ENCODE measurements at places on chromosomes 2 and 18.

DNA sequence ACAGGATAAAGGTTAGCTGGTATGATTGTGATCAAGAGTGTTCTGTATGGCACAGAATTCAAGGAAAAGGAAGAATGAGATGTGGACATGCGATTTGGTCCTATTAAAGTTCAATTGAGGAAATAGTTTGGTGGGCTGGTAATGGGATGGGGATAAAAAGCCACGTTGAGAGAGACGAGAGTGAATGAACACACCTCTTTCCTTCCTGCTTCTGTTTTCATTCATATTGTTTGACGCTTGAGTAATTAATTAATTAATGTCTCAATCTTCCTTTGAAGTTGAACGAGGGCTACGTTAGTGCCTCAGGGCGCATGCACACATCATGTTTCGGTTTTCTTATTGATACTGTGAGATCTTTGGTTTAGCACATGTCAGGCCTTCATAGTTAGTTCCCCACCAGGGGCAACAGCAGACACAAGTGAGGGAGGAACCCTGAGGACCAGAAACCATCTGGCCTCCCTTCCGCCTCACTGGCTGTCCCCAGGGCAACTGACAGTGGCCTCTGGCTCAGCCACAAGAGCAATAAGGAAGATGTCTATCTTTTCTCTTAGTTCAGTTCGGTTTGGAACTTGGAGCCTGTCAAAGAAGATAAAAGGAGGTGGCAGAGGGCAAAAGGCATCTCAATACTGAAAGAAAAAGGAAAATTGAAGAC is 116.0 kb downstream of the LIPG start:
- DNase-seq: no peak

DNA sequence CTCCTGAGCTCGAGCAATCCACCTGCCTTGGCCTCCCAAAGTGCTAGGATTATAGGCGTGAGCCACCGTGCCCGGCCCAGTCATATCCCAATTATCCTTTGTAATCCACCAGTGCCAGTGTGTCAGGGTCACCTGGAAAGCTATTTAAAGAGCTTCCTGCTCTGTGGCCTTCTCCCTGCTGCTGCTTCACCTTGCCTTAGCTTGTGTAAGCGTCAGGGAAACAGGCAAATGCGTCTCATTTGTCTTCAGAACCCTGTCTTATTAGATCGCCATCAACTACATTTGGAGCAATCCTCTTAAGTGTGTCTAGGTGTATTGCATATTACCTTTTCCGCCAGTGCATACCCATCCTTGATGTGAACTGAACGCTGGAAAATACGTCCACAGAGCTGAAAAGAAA is 10.2 kb downstream of the KIF5C start:
- DNase-seq: no peak

DNA sequence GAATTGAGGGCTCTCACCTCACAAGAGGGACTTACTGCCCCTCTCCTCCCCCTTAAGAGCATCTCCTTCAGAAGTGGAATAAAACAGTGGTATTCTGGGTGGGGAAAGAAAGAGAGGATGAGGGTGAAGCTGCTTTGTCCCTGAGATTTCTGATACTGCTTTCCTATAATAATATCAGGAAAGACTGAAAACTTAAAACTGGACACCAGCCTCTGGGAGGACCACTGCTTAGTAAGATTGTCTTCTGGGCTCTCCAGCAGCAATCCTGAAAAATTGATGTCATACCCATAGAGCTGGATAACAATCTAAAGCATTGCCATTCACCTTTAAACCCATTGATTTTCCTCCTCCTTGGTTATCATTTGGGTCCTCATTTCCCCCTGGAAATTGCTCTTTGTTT is 4.7 kb upstream of the HOXD4 start:
- DNase-seq: no peak

DNA sequence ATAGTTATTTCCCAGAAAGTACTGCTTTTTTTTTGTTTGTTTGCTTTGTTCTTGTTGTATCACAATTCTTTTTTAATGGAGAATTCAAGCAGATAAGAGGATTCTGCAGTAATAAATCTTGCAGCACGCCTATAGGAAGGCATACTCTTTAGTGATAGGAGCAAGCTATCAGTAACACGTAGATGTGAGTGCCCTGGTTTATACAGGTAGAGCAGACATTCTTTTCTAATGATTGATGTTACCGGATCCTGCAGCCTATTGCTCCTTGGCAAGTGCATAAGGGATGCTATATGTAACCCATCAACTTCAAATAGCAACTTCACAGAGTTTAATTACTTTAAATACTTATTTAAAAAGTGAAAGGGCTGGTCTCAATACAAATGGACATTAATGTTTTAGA is 834.2 kb upstream of the GCFC2 start:
- no peak for DNase-seq

GRCh38 chr2:56666777-56667176 is 483.0 kb downstream of the CCDC85A start:
- no peak for DNase-seq

- no peak for DNase-seq
Observed at GRCh38 chr2:51454177-51454576, 422.2 kb upstream of the NRXN1 start.

DNA sequence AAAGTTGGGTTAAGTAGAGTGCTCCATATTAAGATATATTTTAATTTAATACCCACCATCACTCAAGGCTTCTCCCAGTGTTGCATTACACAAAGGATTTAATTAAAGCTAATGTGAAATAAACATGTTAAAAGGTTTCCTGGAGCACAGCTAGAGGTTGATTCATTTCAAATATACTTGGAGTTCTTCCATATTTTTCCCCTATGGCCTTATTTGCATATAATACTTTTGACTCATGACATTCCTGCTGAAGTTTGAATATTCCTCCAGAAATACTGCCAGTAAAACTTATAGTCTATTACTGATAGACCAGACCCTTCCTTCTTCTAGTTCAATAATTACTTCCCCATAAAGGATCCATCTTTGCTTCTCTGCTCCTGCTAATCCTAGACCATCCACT is 227.5 kb downstream of the GULP1 start:
- DNase-seq: no peak

DNA sequence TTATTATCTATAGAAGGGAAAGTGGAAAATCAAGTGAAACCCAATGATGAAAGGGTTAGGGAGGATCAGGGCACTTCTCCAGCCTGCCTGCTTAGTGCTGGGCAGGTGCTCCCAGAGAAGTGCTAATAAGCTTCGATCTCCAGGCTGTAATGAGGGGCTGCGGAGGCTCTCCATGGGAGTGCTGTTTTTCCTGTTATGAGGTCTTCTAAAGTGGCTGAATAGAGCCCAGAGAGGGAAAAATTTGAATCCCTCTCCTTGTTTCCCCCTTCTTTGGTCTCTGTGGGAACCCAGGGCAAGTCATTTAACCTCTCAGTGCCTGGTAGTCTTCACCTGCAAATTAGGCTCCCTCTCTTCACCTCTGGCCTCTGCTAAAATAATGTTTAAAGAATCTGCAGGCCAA is 351.7 kb upstream of the DCC start:
- DNase-seq: no peak

DNA sequence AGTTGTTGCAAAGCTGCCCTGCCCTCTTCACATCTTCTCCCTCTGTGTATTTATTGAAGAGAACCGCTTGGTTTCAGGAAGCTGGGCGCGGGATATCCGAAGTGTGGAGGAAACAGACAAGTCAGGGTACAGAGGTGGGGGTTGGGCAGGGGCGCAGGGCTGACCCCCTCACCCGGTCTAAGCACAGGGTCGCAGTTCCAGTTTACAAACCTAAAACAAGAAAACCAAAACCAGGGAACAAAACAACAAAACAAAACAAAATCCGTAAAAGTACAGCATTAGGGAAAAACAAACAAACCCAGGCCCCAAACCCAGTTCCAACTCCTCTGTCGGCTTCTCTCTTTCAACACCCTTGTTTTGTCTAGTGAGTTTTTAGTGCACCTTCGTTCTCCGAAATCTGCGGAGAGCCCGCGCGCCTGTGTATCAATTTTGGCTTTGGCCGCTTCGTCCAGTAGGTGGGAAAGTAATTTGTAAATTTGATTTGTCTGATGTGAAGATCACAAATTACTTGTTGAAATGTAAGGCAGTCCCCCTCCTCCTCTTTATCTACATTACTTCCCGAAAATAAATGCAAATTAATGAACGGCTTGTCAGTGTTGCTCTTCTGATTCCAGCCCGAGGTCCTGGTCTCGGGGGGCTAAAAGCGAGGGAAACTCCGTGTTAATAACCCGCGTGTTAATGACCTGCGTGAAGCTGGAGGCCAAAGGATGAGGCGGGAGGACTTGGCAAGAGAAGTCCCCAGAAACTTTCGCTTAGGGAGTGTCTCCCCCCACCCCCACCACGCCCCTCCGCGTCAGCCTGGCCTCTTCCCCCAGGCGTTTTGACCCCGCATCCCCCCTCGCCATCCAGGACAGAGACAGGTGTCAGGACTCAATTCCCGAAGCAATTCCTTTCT is 6.9 kb downstream of the OTX1 start:
- DNase-seq: no peak

GRCh38 chr2:27980242-27980641 is 89.7 kb downstream of the BABAM2 start:
- DNase-seq: no peak

DNA sequence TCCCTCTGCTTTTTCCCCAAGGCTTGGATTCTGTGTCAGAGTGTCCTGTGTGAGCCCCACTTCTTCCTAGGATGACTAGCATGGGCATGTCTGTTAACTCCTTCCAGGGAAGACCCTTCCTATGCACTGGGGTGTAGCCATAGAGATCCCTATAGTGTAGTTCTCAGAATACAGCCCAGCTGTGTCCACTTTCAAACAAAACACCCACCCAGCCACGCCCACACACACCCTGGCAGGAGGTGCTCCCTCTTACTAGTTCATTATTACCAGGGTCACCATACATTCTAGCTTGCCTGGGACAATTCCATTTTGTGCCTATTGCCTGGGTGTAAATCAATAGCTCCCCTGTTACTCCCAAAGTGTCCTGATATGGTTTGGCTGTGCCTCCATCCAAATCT is 195.6 kb downstream of the MYCN start:
- DNase-seq: no peak

- DNase-seq: no peak
Observed at GRCh38 chr2:44148999-44149398, 19.7 kb upstream of the PPM1B start.

DNA sequence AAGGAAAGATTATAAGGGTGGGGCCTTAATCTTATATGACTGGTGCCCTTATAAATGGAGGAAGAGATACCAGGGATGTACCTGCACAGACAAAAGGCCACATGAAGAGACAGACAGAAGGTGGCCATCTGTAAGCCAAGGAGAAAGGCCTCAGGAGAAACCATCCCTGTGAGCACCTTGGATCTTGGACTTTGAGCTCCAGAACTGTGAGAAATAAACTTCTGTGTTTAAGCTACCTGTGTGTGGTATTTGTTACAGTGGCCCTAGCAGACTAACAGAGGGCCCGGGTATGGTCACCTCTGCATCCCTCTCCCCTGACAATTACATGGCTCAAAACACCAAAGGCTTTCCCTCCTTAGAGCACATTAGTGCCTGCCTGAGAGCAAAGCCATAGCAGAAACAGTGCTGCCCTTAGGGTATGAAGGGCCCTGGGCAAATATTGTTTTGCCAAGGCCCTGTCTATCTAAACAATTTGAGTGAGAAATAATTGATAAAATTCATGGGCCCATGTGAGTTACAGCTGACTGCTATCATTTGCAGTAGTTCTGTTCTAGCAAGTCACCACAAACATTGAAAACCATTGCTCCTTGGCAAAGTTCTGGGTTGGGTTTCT is 109.3 kb upstream of the MYCN start:
- no peak for DNase-seq

DNA sequence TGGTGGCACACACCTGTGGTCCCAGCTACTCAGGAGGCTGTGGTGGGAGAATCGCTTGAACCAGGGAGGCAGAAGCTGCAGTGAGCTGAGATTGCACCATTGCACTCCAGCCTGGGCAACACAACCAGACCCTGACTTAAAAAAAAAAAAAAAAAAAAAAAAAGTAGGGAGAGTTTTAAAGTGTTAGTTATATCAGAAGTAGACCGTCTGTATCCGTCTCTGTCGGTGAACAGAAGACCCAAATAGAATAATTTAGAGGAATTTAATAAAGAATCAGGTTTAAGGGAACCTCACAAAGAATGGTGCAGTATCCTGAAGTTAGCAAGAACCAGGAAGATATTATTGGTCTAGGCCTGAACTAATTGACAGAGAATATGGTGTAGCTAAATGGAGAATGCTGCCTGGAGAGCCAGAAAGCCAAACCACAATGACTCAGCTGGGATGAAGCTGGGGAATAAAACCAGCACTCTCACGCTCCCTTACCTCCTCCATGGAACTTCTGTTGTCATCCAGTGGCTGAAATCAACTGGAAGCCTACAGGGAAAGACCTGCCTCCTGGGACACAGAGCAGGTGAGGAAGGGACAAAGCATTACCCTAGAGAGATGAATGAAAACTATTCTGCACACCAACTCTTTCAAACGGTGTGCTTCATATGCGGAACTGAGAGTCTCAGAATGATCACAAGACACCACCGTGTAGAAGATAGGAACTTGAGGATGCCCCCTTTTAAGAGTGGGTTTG is 39.1 kb upstream of the PLEKHM3 start:
- DNase-seq: peak; percentile 89

GRCh38 chr18:63262369-63263335 is 56.9 kb downstream of the BCL2 start:
- DNase-seq: no peak

Measured in AG09309 (cell line).